ENCODE measurements at places on chromosomes 16 and 17. TPM values are rescaled to one million over a fixed set of nuclear protein-coding genes. Genes with fewer than 3 reads are reported as not detected.

DNA sequence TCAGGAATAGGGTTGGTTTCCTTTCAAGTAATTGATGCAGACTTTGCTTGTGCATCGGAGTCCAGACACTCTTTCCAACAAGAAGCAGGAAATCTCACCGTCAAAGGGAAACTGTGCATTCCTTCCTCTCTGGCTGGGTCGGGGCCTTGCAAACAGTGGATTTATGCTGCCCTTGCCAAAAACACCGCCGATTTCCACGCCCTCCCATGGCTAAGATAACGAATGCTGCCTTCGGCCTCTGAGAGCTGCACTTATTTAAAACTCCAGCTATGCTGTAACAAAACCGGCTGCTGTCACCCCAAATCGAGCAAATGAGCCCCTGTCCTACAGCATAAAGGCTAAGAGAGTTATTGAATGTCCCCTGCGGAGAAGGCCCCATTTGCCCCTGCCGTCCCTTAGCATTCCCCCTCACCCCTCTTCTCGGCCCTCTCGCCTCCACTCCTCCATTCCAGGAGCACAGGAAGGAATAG, 275.5 kb upstream of the IRX5 start:
- DNase-seq: peak; percentile 69

- no peak for DNase-seq
These were observed 12.4 kb downstream of the STX1B start for GRCh38 chr16:30997725-30998711.

DNA sequence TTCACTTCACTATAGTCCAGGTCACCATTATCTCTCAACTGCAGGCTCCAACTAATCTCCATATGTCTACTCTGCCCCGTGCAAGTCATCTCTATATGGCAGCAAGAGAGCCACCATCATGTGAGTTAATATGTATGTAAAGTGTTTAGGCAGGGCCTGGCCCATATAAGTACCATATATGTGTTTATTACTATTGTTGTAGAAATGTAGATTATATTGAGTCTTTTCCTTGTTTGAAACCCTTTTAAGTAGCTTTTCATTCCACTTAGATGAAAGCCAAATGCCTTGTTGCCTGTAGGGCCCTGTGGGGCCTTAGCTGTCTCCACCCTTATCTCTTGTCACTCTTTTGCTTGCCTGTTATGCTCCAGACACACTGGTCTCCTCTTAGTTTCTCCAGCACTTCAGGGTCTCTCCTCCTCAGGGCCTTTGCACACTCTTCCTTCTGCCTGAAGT, 164.0 kb downstream of the PHKB start:
- no peak for DNase-seq

DNA sequence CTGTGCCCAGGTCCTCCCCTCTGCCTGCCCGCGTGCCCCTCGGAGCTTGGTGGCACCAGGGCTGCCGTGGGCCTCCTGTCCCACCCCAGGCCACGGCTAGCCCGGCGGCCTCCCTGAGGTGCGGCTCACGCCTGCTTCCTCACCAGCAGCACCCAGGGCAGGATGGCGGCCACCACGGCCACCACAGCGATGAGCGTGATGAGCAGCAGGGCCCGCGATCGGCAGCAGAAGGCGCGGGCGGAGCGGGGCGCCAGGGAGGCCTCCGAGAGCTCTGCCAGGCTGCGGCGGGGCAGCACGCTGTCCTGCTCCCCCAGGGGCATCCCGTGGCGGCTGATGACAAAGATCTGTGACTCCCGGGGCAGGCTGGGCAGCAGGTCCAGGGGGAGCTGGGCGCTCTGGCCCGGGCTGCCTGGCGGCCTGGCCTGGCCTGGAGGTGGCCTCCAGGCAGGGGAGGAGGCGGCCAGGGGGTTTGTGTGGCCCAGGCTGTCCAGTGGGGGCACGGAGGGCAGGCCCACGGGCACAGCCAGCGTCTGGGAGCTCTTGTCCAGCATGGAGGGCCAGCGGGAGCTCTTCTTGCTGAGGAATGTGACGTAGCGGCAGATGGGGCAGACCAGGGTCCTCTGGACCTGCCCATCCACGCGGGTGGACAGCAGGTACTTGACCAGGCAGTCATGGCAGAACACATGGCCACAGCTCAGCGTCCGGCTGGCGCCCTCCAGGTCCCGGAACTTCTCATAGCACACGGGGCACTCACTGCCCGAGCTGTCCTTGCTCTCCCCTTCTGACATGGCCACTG, 4.8 kb downstream of the RNF222 start:
- no peak for DNase-seq

GRCh38 chr16:4313563-4314531, 2.0 kb upstream of the GLIS2 start:
- peak; percentile 61 for DNase-seq

GRCh38 chr17:36730857-36731490, 129.6 kb downstream of the MRM1 start:
- DNase-seq: no peak

DNA sequence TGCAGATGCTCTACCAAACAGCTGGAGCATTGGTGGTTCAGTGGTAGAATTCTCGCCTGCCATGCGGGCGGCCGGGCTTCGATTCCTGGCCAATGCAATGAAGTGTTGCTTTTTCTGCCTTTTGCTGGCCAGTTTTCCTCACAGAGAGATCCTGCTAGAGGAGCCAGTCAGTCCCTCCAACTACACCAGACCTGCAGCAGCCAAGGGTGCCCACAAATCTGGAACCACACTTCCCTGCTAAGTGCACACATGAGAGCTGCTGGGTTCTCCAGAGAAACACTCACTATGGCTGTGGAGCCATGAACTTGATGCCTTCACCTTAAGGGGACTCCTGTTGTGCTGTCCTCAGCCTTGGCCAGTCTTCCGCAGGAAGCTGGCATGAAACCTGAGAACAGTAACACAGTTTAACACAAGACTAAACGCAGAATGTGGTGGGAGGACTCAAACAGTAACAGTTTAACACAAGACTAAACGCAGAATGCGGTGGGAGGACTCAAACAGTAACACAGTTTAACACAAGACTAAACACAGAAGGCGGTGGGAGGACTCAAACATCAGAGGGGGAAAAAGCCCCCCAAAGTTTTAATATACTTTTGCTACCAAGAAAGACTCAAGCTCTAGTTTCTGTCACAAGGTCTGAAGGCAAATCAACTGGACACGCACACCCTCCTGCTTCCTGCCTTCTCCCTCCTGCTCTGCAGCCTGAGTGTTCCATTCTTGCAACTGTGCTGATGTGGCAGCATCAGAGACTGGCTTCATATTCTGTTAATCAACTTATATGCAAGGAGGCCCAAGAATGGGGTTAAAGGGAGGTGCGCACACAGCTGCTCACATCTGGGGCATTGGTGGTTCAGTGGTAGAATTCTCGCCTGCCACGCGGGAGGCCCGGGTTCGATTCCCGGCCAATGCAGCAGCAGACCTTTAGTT, 12.0 kb downstream of the VAC14 start:
- DNase-seq: no peak

GRCh38 chr16:86527366-86527765, 17.0 kb downstream of the FOXF1 start:
- DNase-seq: no peak

DNA sequence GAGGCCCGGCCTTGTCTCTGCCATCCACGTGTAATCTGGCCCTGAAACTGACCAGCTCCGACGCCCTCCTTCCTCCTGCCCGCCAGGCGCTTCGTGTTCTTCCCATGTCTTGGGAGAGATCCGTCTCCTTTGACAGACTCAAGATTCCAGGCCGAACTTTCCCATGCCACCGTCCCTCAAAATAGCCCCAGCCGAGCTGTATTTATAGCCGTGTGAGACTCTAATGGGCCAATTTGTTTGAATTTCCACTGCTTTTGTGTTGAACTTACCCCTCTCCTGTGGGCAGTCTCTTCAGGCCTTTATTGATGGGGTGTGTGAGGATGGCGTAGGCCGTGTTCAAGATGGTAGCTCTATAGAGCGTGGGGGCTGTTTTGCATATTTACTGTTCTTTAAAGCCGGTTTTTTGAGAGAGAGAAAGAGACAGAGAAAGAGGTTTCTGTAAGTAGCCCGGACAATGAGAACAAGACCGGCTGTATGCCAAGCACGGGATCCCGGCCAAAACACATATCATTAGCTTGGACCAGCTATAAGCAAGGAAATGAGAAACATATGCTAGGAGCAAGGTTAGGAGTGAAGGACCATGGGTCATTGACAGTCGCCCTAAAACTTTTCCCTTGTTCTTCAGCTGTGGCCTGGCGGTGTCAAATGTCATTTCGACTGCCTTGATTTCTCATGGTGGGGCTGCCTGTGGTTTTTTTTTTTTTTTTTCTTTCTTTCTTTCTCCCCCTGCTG, 124.5 kb upstream of the ZFHX3 start:
- DNase-seq: peak; percentile 93

GRCh38 chr16:85455534-85455933, 157.6 kb upstream of the GSE1 start:
- DNase-seq: no peak

DNA sequence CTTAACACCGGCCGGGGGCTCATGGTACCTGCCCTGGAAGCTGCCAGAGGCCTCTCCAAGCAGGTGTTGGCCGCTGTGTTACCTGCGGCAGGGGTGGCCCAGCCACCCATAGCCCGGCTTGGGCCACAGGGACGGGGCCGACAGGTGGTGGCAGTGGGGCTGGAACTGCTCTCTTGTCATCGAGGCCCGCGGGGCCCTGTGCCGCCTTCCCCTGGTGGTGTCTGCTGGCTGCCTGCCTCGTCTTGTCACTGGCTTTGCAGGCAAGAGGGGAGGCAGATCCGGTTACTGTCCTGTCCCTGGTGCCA, 27.1 kb downstream of the GSE1 start:
- no peak for DNase-seq

GRCh38 chr17:74898376-74898946, 5.0 kb upstream of the FADS6 start:
- DNase-seq: no peak

DNA sequence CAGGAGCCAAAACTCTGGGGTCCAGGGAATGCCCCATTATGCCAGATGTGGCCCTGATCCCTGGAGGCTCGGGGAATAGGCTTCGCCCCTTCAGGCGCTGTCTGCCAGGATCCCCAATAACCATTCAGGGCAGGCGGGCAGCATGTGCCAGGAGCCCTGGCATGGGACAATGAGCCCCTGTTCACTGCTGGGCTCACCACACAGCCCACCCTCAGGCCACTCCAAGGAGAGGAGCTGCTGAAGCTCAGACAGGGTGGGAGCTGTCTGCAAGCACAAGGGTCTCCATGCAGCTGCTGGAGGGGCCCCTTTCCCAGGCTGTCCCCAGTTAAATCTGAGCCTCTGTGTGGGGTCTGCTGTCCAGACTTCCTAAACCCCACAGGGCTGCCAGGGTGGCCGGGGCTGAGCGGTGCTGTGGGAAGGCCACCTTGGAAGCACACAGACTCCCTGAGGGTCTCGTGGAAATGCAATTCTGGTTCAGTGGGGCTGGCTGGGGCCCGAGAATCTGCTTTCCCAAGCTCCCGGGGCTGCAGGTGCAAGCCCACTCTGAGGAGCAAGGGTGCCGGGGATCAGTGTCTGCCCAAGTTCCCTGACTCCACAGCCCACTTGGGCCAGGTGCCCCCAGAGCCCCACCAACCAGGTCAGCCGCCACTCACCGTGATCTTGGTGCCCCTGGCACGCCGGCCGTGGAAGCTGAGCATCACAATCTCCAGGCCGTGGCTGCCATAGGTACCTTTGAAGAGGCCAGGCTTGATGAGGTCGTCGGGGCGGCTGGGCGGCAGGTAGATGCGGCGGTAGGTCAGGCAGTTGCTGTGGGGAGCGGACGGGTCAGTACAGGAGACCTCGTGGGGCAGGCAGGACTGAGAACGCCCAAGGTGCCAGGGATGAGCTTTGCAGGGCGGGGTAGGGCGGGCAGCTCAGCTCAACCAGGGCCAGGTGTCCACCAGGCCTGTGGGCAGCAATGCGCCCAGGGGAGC, 17.7 kb upstream of the C16orf95 start:
- DNase-seq: no peak

GRCh38 chr16:84058664-84059063, 16.1 kb upstream of the SLC38A8 start:
- no peak for DNase-seq

GRCh38 chr16:79573071-79573470, 27.5 kb downstream of the MAF start:
- no peak for DNase-seq

- no peak for DNase-seq
These were observed 59.7 kb downstream of the GRIN2A start for GRCh38 chr16:10122546-10122945.

DNA sequence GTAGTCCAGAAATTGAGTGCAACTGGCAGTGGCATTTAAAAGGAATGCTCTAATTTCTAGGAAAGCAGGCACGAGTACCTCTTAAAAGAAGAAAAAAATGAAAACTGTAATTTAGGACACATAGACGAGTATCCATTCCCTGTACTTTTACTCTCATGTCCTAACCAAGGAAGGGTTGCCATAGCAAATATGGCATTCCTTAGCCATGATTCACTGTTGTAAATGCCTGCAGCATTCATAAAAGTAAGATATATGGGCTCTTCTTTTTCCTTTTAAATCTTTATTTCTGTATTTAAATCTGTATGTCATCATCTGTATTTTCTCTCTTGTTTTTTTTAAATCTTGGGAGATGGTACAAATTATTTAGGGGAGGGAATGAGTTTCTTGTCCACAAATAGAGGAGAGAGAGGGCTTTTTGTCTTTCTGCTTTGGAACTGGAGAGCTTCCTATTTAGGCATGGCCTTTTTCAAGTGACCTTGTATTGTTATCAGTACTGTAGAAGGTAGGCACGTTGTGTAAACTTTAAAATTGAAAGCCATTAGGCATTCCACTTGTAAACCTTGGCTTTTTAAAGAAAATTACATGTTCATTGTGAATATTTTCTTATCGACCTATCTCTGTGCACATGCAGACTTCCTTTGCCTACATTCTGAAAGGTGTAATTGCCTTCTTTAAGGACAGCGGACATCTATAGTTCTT, 50.0 kb downstream of the TENT4B start:
- DNase-seq: no peak

- DNase-seq: no peak
These were observed 59.3 kb downstream of the USP10 start for GRCh38 chr16:84759061-84759460.

DNA sequence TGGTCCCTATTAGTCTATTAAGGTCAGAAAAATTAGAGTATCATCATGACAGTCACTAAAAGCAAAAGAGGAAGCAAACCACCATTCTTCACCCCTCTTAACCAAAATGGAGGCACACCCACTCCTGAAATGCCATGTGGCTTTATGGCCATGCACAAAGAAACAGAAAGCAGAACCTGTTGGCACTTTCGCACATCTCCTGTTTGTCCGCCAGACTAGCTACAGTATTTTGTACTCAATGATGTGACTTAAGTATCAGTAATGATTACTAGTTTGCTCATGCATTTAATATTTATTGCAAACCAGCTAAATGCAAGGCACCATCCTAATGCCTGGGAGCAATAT, 70.2 kb upstream of the GNAO1 start:
- DNase-seq: no peak

TEX19 gene
- total RNA-seq: not detected

KRTAP4-9 gene
- not detected for total RNA-seq

TAC4 gene
- total RNA-seq: not detected

MYADML2 gene
- total RNA-seq: not detected

TRIM65 gene
- total RNA-seq: 15.1 TPM

ITGAD gene
- total RNA-seq: 0.54 TPM

LITAF gene
- total RNA-seq: 145 TPM

TNFRSF17 gene
- not detected for total RNA-seq

BIRC5 gene
- total RNA-seq: 0.65 TPM

CES4A gene
- total RNA-seq: 5.5 TPM

VASN gene
- 120 TPM for total RNA-seq

STH gene
- total RNA-seq: not detected

CNTD1 gene
- not detected for total RNA-seq

ENPP7 gene
- total RNA-seq: not detected

Data from aorta (tissue), 5 donors.